NCI-H146 (cell line): ENCODE measurements at places on chromosomes 4 and X.

GRCh38 chrX:35622601-35623000, 175.5 kb upstream of the MAGEB16 start:
- DNase-seq = no peak

DNA sequence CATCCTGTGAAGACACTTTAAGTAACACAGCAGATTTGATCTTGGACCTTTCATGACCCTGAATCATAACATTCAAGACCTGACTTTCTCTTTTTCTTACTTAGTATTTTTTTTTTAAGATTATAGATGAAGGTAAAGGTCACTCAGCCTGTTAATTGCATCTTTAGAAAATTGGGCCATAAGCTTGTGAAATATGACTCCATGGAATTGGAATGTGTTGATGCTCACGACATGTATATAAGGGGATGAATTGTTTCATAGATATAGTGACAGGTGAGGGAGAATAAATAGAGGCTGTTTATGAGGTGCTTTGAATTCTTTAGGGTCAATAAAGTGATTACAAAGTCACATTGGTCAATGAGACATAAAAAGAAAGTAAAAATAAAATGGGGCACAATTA, 27.7 kb upstream of the HS3ST1 start:
- no peak for DNase-seq

DNA sequence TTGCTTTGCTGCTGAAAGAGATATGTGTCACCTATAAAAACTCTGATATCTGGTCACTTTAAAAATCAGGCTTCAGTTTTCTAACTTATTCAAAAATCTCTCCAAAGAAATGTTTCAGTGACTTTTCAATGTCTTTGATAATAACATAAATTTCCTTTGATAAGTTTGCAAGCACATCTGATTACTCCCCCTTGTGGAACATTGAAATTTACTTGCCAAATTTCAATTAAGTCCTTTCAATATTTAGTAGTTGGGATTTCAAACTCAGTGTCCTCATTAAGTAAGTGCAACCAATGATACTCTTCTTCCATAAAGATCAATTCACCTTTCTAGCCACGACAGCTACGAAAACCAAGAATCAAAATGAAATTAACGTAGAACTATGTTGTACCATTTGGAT, 151.3 kb upstream of the FAM47C start:
- no peak for DNase-seq

DNA sequence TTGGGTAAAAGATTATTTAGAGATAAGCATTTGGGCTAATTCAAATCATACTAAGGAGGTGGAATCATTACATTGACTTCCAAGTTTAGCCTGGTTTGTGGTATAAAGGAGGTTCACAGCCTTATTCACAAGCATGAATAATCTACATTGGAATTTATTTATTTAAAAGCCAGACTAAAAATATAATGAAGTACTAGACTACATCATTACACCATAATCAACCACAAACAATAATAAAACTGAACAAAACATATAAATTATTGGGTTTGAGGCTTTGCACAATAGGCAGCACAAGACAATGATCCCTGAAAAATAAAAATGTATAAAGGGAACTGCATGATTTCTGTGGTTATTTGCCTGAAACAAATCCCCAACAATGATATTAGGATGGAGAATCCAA, 314.0 kb downstream of the GBA3 start:
- DNase-seq = no peak

GRCh38 chrX:13955975-13956374, 73.7 kb downstream of the GEMIN8 start:
- no peak for DNase-seq

GRCh38 chrX:16711219-16711811, 1.2 kb downstream of the CTPS2 start:
- peak; percentile 20 for DNase-seq

- DNase-seq = no peak
Observed at GRCh38 chr4:165079476-165079875, 25.8 kb downstream of the TRIM75 start.

DNA sequence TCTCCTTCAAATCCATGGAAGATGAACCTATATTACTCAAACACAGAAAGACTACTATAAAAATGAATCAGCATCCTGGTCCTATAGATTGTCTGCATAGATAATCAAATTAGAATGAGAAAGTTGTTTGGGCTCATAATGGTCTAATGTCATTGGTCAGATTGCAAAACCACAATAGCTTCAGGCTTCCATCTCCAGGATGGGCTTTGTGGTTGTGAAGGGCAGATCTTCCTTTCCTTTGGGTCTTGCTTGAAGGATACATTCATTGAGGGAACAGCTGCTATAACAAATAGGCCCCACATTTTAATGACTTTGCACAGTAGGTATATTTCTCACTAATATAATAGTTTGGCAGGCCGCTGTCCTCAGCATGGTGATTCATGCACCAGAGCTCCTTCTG, 94.3 kb downstream of the REPS2 start:
- no peak for DNase-seq

- no peak for DNase-seq
Observed at GRCh38 chr4:47478804-47479203, 6.3 kb upstream of the ATP10D start.

DNA sequence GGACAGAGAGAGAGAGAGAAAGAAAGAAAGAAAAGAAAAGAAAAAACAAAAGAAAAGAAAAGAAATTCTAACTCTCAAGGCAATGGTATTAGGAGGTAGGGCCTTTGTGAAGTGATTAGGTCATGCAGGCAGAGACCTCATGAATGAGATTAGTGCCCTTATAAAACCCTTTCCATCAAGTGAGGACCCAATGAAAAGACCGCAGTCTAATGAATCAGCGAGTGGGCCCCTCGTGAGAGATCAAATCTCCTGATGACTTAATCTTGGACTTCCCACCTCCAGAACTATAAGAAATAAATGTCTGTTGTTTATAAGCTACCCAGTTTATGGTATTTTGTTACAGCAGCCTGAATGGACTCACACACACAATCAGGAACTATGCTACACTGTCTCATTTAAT, 16.9 kb downstream of the AASDH start:
- no peak for DNase-seq

GRCh38 chr4:184897895-184898294, 72.1 kb upstream of the ACSL1 start:
- DNase-seq = no peak

GRCh38 chrX:2500091-2500802, 529 bp downstream of the DHRSX start:
- no peak for DNase-seq

GRCh38 chrX:57900975-57901374, 9.3 kb downstream of the ZXDA start:
- no peak for DNase-seq

DNA sequence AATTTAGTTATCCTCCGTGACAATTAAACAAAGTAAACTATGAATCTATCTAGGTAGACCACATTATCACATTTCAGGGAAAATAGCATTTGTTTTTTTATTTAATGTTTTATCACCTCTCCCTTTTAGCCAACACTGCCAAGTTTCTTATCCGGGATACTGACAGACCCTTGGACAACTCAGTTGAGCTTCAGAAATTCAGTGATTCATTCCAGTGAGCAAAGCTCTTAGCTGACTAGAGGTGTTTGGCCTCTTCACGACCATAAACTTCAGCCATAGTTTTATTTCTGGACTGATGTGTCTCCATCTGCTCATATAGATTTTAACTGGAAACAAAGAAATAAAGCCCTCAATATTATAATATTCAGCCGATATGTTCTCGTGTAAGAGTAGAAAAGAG, 15.2 kb downstream of the SLITRK2 start:
- DNase-seq = no peak

- no peak for DNase-seq
Observed at GRCh38 chr4:63937961-63938360, 471.3 kb downstream of the TECRL start.

- no peak for DNase-seq
Observed at GRCh38 chr4:100063355-100063754, 113.3 kb upstream of the H2AZ1 start.

DNA sequence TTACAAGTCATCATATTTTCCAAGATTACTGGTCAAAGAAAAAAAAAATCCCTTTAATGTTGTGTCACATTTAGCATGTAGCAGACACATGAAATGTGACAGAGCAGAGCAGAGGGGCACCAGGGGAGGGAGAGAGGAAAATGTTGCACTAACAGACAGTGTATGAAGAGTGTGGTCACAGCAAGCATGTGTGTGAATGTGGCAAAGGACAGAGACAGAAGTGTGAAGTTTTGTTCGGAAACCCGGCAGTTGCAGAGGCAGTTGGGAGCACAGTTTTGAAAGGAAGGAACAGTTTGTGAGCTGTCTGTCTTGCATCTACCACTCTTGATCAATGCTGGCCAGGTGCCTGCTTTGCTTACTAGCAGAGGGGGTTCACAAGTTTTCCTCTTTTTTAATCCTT, 83.9 kb upstream of the MAP3K15 start:
- DNase-seq = no peak

GRCh38 chrX:43345166-43345565, 310.9 kb upstream of the MAOA start:
- no peak for DNase-seq

DNA sequence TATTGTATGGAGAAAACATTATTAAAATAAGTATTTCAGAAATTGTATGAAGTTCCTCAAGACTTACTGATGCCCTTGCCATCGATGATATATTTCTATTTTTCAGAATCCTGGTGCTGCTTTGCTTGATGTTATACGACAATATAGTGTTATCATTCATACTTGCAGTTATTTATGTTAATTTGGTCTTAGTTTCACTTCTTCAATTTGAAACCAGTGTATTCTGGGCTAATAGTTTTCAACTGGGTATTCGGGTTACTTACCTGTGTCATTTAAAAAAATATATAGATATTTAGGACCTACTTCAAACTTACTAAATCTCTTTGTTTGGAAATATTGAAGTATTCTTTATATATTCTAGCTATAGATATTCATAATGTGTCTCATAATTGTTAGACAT, 1414.7 kb downstream of the C4orf33 start:
- DNase-seq = no peak

DNA sequence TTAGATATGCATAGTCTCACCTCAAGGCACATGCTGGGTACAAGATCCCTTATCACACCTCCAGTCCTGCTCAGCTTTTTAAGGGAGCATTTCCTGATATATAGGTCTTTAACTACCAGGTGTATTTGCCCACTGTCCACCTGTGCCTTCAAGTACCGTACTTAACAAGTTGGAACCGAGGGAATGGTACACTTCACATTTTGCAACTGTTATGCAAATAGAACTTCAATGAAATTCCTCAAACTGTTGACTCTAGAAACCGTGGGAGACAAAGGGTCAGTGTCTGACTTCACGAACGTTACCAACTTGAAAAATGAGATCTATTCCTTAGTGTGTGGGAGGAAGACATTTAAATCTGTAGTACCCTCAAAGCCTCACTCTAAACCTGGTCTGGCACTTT, 5.2 kb downstream of the TRIM2 start:
- no peak for DNase-seq

- no peak for DNase-seq
Observed at GRCh38 chr4:86916392-86916791, 18.4 kb upstream of the AFF1 start.

- no peak for DNase-seq
Observed at GRCh38 chr4:66187175-66187720, 517.0 kb upstream of the EPHA5 start.

DNA sequence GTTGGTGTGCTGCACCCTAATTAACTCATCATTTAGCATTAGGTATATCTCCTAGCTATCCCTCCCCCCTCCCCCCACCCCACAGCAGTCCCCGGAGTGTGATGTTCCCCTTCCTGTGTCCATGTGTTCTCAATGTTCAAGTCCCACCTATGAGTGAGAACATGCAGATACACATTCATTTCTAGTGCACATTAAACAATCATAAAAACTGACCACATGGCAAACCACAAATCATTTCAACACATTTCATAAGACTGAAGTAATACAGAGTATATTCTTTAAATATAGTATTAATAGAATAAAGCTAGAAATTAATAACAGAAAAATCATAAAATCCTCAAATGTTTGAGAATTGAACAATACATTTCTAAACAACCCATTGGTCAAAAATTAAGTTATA, 34.1 kb downstream of the PRKG2 start:
- DNase-seq = no peak
